ENCODE measurements at places on chromosomes 1 and 21. TPM values are rescaled to one million over a fixed set of nuclear protein-coding genes. Genes with fewer than 3 reads are reported as not detected.

LEFTY1 gene
- total RNA-seq: not detected

CR1L gene
- total RNA-seq: not detected

FAM163A gene
- total RNA-seq: 0.09 TPM

ZNF593OS gene
- total RNA-seq: not detected

SPRR4 gene
- not detected for total RNA-seq

DPT gene
- not detected for total RNA-seq

CADM3 gene
- 8.9 TPM for total RNA-seq

GIPC2 gene
- total RNA-seq: 18.6 TPM

SLC6A17 gene
- total RNA-seq: not detected

IRF6 gene
- 7.9 TPM for total RNA-seq

LCE3E gene
- total RNA-seq: not detected

THEM5 gene
- total RNA-seq: not detected

Measured in endothelial cell of coronary artery (primary cell).